Activated effector memory CD4-positive, alpha-beta T cell treated with anti-CD3 and anti-CD28 coated beads, Interleukin-2, amount 50 U/mL, for 16 hours (primary cell): ENCODE measurements at places on chromosomes 5 and 9.

DNA sequence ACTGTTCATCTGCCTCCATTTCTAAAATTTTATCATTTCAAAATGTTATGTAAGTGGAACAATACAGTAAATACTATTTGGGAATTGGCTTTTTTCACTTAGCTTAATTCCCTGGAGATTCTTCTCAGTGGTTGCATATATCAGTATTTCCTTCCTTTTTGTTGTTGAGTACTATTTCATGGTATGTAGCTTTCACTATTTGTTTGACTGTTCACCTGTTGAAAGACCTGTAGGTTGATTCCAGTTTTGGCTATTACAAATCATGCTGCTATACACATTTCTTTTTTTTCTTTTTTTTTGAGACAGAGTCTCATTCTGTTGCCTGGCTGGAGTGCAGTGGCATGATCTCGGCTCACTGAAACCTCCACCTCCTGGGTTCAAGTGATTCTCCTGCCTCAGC lies 33.0 kb upstream of the PWWP2A start:
- DNase-seq, result no peak

DNA sequence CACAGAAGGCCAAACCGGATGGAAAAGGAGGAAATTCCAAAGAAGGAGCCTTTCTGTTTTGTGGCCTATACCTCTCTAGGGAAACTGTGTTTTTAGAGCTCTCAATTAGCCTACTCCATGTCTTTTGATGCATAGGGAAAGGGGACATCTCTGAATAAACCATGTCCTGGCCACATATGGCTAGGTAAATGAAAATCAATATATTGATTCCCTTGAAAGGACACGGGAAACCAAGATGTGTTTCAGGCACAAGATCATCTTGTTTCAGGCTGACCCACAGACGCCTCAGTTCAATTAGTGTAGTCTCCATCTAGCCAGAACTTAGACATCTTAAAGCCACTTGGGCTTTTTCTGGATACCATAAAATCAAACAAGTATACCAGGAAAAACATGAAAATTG lies 363.1 kb downstream of the ENC1 start:
- DNase-seq, result no peak

DNA sequence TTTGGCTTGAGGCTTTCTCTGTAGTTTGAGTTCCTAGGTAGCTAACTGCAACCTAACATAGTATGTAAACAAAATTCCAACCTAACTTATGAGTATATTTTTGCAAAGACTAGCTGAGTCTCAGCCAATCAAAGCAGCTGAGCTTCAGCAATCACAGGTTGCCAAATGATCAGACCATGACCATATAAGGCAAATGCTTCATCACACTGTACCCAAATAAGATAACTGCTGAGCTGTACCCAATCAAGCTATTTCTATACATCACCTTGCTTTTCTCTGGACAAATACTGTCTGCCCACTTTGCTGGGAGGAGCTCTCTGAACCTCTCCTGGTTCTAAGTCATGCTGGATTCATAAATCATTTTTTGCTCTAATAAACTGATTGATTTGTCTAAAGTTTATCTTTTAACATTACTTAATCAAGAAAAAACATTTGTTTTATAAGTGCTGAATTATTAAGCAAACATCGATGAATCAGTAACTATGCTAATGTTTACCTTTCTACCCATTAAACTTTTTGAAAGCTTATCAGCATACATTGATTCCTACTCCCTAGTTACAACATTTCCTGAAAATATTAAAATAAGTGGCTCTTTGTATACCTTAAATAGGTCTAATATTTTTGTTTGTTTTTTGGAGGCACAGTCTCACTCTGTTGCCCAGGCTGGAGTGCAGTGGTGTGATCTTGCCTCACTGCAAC lies 129.7 kb upstream of the PCA3 start:
- DNase-seq, result no peak

DNA sequence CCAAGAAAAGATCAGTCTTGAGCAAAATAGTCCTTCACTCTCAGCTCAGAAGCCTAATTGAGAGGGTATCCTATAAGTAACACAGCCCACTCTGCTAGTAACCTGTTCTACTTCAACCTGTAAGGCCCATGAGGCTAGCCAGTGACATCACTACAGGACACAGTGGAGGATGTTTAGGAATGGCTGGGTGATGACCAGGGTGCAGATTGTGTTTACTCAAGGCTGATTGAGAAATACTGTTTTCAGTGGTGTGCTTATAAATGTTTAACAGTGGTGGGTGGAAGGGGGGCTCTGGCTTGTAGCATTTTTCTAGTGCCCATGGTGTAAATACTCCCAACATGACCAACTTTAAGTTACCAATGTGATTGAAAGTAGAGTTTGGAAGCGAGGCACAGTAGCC lies 159.8 kb upstream of the CCDC152 start:
- DNase-seq, result no peak

DNA sequence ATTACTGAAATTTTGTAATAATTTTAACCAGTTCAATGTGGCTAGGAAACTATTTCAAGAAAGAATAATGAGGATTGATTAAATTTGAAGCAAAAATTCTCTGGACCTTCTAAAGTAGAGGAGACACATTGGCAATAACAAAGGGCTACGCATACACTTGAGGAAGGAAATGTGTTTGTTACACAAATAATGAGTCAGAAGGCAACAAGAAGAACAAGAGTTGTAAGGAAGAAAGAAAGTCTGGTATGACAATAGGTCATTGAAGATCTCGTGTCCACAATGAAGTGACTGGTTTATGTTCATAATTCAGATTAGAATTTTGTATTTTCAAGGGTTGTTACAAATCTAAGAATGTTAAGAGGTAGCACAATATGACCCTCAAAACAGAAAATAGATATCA lies 25.8 kb downstream of the ST8SIA4 start:
- DNase-seq, result no peak

- no peak for DNase-seq
Observed at GRCh38 chr9:110579034-110579861, at the start of gene SVEP1. Gene SVEP1 (minus strand): TSS chr9:110579741. CDS start chr9:110579543, 198 bp downstream.

- DNase-seq, result no peak
Observed at GRCh38 chr5:160919626-160920025, 67.6 kb upstream of the ATP10B start.

DNA sequence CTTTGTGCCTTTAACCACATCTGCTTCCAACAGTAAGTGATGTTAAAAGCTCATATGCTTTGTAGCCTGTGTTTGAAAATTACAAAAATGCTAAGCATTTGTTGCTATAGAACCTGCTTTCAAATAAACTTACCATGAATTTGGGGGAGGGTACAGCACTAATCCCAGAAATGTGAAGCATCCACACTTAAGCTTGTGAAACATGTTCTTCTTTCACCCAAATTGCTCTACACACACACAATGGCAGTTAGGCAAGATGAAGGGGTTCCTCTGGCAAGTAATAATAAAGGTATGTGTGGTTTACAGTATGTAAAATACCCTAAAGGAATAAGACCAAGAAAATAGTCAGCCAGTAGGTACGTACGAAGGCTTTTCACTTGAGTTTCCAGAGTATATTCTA lies 165.6 kb downstream of the SMARCA2 start:
- no peak for DNase-seq

- DNase-seq, result peak; percentile 58
Observed at GRCh38 chr9:93011114-93011513, 47.4 kb upstream of the SUSD3 start.

GRCh38 chr9:13993632-13994185 lies 320.2 kb downstream of the NFIB start:
- DNase-seq, result no peak

- DNase-seq, result no peak
Observed at GRCh38 chr5:88964831-88965230, 81.8 kb upstream of the MEF2C start.

- no peak for DNase-seq
Observed at GRCh38 chr5:61953913-61954312, 352.1 kb upstream of the KIF2A start.

GRCh38 chr5:172868924-172869591 lies 35.0 kb downstream of the ERGIC1 start:
- DNase-seq, result no peak

DNA sequence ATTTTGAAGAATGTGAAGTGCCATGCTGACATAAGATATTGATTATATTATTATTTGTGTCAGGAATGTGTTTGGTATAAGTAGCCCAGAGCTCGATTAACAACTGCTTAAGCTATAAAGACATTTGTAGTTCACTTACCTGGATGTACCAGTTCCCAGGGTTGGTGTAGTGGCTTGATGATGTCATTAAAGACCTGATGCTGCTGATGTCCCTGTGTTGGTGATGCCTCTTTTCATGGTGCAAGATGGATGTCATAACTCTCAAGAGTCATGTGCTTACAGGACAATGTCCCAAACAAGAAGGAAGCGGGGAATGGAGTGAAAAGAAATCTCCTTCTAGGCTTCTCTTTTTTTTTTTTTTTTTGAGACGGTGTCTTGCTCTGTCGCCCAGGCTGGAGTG lies 11.5 kb upstream of the GDNF start:
- DNase-seq, result no peak

DNA sequence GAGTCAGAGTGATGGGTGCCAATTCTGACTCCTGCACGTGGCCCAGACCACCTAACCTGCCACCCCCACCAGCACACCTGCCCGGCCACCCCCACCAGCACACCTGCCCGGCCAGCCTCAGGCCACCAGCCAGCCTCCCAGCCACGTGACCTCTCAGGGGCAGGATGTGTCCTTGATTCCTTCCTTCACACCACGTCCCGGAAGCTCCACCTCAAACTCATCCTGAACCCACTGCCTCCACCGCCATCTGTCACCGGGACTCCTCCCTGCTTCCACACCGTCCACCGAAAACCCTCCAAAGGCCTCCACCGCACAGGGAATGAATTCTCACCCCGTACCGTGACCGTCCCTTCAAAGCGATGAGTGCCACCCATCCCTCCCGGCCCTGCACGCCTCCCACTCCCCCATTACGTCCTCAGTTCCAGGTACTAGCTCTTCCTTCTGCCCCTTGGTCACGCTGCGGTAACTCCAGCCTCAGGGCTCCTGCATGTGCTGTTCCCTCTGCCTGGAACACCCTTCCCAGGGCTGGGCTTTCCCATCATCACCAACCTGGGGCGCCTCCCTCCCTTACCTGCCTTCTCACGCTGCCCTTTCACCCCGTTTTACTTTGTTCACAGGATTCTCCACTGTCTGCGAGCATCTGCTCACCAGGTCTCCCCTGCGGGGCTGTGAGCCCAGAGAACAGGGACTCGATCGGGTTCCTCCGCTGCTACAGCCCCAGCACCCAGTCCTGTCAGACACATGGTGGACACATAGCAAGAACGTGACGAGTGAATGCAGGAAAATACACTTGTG lies 82.9 kb downstream of the ADAMTS2 start:
- peak; percentile 55 for DNase-seq

GRCh38 chr9:121075251-121076036 lies 689 bp downstream of the CNTRL start:
- no peak for DNase-seq

DNA sequence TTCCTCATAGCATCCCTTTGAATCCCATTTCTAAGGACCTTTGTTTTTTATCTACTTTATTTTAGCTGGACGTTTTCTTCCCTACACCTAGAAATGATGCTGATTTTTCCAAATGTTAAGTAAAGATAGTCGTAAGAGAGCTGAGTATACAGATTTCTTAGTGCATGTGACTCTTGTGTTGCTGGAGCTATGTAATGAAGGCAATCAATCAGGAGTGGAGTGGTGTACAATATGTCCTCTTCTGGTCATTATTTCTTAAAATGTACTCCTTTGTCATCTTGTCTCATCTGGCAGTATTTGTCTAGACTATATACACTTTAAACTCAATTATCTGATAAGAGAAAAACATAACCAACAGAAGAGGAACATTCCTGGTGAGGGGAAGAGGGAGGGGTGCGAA lies 13.5 kb downstream of the GAPT start:
- DNase-seq, result no peak

DNA sequence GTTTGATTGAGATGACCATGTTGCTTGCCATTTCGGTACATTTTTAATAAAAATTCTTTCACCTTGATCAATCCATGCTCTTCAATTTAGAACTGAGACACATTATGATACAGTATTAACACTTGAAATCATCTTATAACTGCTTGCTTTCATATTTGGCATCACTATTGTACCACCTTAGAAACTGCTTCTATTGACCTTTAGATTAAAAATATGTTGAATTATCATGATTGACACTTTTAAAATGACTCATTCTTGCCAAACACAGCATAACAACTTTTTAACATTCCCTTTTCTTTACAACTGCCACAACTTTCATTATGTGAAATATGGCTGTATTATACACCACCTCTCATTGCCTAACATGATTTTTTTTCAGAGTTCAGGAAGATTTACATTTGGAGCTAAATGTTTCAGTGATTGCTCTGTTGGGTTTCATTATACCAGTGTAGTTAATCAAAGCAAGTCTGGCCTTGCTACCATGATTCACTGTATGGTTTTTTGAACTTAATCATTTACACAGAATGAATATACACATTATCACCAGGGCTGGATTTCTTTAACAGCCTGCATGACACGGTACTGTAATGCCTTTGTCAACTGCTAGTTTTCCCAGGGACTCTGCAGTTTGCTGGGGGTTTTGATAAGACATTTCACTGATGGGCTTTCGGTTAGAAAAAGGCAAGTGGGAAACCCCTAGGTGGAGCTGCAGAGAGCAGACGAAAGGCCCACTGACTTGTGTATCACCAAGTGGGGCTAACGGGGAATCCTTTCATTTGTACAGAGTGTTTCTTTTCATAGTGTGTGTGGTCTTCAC lies 93.6 kb upstream of the TLE4 start:
- DNase-seq, result no peak

DNA sequence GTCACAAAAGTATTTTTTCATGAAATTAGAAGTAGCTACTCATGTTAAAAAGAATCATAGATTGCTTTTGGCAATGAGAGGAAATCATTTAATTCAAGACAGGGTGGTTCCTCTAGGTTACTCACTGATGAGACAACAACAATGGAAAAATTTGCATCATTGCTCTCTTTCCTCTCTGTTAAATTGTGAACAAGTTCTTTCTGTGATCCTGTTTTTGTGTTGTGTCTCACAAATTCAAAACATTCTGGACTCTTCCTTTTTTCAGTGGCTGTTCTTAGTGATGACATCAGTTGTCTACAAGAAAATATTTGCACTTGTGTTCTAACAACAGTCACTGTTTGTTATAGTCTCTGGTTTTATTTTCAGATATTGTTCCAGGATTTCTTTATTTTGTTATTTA lies 95.3 kb downstream of the XRCC4 start:
- no peak for DNase-seq

- DNase-seq, result no peak
Observed at GRCh38 chr9:19378164-19378563, 1.9 kb downstream of the RPS6 start.

- DNase-seq, result no peak
Observed at GRCh38 chr5:175394601-175395000, 49.4 kb downstream of the DRD1 start.

GRCh38 chr9:784202-784601 lies 57.3 kb upstream of the DMRT1 start:
- no peak for DNase-seq

GRCh38 chr5:97417986-97418385 lies 234.9 kb upstream of the RIOK2 start:
- DNase-seq, result no peak

- DNase-seq, result no peak
Observed at GRCh38 chr9:136856079-136856476, 3.9 kb downstream of the MAMDC4 start.
